ENCODE measurements at places on chromosomes 12 and 14.

DNA sequence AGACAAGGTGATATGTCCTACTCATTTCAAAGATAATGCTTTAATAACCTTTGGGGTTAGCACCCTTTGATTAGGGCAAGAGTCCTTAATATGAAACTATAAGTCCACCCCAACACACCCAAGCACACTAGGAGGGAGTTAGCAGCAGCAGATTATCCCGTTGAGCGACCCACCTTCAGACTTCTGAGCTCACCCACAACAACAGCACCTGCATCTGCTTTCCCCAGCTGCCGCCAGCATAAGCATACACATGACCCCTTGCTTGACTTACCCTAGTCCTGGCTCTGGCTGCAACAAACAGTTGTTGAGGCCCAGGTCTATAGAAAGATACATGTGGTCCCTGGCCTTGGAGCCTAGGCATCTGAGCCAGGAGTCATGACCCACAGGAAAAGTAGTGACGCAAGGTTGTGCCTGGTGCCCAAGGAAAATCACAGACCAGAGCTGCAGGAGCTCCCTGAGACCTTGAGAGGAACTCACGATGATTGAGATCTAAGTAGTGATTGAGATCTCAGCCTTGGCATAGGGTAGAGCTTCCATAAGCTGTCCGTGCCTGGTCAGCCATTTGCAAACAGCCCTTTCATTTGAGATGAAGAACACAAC is 19.0 kb downstream of the ZDHHC22 start:
- DNase-seq: no peak

GRCh38 chr12:75937486-75937885 is 94.1 kb downstream of the PHLDA1 start:
- DNase-seq: no peak

DNA sequence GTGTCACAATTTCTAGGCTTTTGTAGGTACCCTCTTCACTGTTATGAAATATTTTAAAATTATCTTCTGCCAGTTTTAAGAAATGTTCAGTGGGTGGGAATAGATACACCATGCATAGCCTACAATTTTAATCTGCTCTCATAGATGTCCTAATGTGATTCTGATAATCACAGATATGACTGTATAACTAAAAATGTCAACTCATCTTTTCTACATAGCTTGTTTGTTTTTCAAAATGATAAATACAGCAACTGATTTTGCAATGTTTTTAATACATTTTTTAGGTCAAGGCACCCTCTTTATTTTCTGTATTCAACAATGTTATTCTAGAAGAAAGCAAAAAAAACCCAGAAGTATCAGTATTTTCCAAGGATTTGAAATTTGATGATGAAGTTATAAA is 61.6 kb downstream of the LRRC9 start:
- DNase-seq: no peak

DNA sequence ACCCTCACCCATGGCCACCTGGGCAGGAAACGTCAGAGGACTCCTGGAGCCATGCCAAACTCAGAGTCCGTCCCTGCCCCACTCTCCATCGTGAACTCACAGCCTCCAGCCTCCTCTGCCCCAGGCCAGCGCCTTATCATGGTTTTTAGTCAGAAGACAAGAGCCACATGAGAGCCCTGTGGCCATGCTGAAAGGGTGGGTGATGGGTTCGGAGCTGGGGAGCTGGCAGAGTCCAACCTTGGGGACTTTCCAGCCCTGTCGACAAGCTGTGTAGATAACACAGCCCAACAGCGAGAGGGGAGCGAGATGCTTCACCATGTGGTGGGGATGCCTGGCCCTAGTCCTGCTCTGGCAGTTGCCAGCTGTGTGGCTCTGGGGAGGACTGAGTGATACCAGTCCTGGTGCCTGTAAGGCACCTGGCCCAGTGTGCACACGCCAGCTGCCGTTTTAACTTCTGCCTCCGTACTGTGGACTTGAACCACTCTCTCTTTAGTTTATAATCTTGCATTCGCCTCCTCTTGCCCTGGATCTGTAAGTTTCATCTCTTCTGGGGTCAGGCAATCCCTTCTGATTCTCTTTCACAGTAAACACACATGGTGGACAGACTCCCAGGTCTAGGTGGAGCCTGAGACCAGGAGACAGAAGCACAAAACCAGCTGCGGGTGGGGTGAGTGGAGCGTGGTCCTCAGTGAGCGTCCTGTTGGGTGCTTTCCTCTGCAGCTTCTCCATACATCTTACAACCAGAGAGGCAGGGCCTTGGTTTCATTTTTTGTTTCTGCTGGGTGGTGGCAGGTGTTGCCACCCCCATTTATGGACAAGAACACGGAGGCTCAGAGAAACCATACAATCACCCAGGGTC is 55.3 kb downstream of the RIN3 start:
- DNase-seq: no peak

DNA sequence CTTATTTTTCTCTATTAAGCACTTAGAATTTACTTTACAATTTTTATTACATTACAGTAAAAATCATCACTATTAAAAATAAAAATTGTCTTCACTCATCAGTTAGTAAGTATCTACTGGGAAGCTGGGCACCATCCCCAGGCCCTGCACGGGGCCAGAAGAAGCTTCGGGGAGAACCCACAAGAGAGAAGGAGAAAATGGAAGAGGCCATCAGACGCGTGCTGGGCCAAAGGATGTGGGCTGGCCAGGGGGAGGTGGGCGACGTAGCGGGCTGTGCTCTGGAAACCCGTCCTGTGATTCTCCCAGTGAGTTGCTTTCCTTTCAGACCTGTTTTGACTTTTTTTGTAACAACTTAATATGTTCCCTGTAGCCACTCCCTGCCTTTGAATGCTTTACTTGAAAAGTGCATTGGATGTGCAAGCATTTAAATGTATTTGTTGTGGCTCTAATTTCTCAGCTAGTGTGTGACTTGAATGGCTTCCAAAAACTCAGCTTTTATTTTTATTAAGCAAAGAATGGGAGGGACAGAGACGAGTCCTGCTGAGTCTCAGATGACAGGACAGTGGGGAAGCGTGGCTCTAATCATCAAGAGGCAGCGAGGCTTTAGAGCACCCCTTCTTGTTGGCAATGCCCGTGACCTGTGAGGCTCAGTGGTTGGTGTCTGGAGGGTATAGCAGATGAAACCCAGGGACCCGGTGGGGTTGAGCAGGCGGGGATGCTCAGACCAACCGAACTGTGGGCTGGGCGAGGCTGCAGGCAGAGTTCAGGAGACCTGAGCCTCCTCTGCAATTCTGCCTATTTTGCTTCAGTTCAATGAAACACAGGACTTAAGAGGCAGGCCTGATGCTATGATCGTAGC is 38.8 kb downstream of the SYNE3 start:
- no peak for DNase-seq

- no peak for DNase-seq
These were observed 124.6 kb downstream of the KICS2 start for GRCh38 chr12:64097366-64098105.

DNA sequence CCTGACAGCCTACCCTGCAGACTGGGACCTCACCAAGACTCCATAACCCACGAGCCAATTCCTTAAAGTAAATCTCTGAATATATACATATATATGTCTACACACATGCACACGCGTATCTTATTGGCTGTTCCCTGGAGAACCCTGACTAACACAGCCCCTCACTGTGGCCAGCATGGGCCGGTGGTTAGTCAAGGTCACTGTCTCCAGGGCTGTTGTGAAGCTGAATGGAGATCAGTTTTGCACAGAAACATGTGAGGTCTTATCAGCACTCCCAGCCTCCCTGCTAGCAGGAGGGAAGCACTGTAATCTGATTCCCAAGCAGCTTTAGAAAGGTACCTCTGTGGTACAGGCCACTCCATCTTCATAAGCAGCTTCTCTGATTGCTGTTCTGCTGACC is 46.6 kb upstream of the PLEKHG6 start:
- DNase-seq: no peak

- no peak for DNase-seq
These were observed 43.5 kb downstream of the LRTM2 start for GRCh38 chr12:1863823-1864222.

DNA sequence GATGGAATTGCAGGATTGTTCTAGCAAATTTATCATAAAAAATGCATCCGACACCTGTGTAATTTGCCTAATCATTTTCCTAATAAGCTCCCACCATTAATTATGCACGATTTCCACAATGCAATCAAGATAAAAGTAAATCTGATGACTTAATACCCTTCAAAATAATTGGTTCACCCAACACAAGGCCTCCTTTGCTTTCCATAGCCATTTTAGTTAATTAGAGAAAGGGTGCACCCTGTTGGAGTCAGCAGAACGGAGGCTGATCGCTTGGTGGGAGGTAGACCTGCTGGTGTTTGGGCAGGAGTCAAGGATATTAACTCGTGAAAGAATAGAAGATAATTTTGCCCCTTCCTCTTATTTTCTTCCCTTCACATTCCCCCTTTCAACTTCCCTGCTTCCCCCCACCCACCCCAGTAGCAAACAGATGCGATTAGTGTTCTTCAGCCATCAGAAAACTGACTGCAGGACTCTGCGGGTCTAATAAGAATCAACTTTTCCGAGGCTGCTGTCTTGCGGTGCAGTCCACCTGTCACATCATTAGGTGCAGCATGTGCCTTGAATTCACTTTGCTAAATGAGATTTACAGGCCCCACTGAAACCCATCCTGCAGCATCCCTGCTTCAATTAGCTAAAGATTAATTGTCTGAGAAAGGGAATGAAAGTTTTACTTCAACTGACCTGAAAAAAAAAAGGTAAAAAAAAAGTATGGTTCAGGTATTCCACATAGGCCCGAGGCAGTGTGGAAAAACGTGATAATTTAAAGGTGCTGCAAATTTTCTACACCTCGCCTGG is 553.7 kb upstream of the LMO3 start:
- DNase-seq: no peak
